NCI-H524 treated with DMSO at 0.1 percent for 48 hours (cell line): ENCODE measurements at places on chromosomes 7 and 10.

- no peak for DNase-seq
Measured at GRCh38 chr10:106898446-106898845, 266.1 kb downstream of the SORCS1 start.

GRCh38 chr10:110425684-110426293 lies 71.9 kb upstream of the DUSP5 start:
- DNase-seq = no peak

- no peak for DNase-seq
Measured at GRCh38 chr10:129417870-129418269, 49.2 kb upstream of the MGMT start.

DNA sequence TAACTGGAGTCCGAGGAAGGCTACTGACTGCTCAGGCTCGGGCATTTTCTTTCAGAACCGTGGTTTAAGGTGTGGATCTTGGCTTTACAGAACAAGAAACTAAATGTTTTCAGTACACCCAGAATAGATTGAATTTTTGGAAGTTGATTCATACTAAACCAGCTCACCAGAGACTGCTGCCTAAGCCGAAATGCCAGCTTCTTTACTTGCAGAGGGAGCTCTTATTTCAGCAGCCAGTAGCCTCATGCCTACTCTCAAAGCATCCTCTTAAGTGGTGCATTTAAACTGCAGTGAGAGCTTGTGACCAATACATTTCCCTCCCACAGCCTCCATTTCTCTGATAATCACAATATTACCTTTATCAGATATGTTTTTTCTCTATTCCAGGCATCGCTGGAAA lies 615.1 kb downstream of the SUGCT start:
- DNase-seq = no peak

- DNase-seq = no peak
Measured at GRCh38 chr7:66169616-66170015, 35.5 kb upstream of the TPST1 start.
